ENCODE measurements at places on chromosomes 12 and 14. TPM values are rescaled to one million over a fixed set of nuclear protein-coding genes. Genes with fewer than 3 reads are reported as not detected.
A peak's percentile ranks its signal among the peaks of the same experiment; 100 is the strongest.

The AKT1 gene
- total RNA-seq = 186 TPM

The ETNK1 gene
- 69.7 TPM for total RNA-seq

GRCh38 chr14:102943454-102943853 lies 21.0 kb downstream of the AMN start:
- peaks cover 84% of the 10 kb centered on the region for H3K36me3 ChIP-seq
- no peak for DNase-seq
- H3K4me3 ChIP-seq = no peak overlapping the region
- H3K27ac ChIP-seq = no peak overlapping the region
- H3K27me3 ChIP-seq = no peaks in the 10 kb centered on the region

DNA sequence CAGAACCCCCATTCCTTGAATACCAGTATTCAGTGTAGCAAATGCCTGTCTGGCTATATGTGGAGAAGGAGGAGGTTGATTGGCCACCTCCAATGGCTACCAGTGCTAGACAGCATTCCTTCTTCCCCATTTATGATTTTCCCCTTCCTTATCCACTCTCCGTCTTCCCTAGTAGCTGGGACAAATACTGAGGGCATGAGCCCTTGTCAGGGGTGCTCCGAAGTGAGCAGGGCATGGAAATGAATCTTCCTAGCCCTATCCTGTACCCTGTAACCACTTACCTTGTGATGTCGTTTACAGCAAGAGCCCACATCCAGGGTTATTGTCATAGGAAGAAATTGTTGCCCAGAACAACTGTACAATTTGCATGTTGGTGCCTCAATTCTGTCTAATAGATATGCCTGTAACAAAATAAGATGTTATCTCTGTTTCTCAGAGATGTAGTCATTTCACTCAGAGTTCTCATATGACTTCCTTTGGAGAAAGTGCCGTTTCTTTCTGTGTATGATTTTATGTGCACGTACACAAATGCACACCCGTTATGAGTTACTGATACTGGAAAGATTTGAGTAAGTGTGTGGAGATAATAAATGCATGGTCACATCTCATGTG lies 423.7 kb downstream of the EGLN3 start:
- no peak overlapping the region for H3K27ac ChIP-seq
- H3K4me3 ChIP-seq = no peak overlapping the region
- no peaks in the 10 kb centered on the region for H3K36me3 ChIP-seq
- H3K4me1 ChIP-seq = no peaks in the 10 kb centered on the region
- no peak for DNase-seq
- no peaks in the 10 kb centered on the region for H3K27me3 ChIP-seq

- H3K4me3 ChIP-seq = no peak overlapping the region
- no peaks in the 10 kb centered on the region for H3K36me3 ChIP-seq
- DNase-seq = no peak
- H3K27ac ChIP-seq = no peak overlapping the region
These were observed 604.5 kb downstream of the VRK1 start for GRCh38 chr14:97401714-97402113.

The BDKRB2 gene
- total RNA-seq = 0.78 TPM

GRCh38 chr14:59870277-59871165 lies at the start of gene RTN1:
TSS of gene RTN1 (minus strand) at chr14:59870776. CDS start at chr14:59870630, 146 bp downstream.
- peak within 1 kb of the TSS; percentile 65 for H3K27ac ChIP-seq
- peak; percentile 93 for DNase-seq

- H3K27ac ChIP-seq = peak overlapping the region; percentile 70
- no peak overlapping the region for H3K4me3 ChIP-seq
- no peaks in the 10 kb centered on the region for H3K27me3 ChIP-seq
- no peak for DNase-seq
- H3K4me1 ChIP-seq = peaks cover 62% of the 10 kb centered on the region
These were observed 6.4 kb upstream of the GPR68 start for GRCh38 chr14:91250912-91251311.

DNA sequence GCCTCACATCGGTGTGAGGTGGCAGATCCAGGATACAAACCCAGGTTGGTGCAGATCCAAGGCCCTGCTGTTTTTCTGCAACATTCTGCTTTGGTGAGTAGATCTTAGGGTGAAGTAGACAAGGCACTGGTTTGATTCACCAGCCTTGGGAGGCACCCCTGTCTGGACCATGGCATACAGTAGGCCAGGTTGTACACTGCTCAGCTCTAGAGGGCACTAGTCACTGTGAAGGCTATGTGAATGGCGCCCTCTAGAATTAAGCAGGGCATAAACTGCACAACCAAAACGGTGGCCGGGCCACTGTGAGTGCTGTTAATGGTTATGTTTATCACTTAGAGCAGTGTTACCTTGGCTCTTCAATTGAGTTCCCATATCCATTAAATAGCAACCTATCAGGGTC lies 280.6 kb upstream of the PWP1 start:
- no peak overlapping the region for H3K27ac ChIP-seq
- no peaks in the 10 kb centered on the region for H3K4me1 ChIP-seq
- H3K27me3 ChIP-seq = no peaks in the 10 kb centered on the region
- no peak for DNase-seq
- H3K4me3 ChIP-seq = no peak overlapping the region
- H3K36me3 ChIP-seq = no peaks in the 10 kb centered on the region

GRCh38 chr14:80554139-80554538 lies 342.8 kb upstream of the DIO2 start:
- H3K4me3 ChIP-seq = no peak overlapping the region
- no peaks in the 10 kb centered on the region for H3K36me3 ChIP-seq
- no peaks in the 10 kb centered on the region for H3K27me3 ChIP-seq
- no peak overlapping the region for H3K27ac ChIP-seq
- DNase-seq = no peak

The C12orf50 gene
- not detected for total RNA-seq

DNA sequence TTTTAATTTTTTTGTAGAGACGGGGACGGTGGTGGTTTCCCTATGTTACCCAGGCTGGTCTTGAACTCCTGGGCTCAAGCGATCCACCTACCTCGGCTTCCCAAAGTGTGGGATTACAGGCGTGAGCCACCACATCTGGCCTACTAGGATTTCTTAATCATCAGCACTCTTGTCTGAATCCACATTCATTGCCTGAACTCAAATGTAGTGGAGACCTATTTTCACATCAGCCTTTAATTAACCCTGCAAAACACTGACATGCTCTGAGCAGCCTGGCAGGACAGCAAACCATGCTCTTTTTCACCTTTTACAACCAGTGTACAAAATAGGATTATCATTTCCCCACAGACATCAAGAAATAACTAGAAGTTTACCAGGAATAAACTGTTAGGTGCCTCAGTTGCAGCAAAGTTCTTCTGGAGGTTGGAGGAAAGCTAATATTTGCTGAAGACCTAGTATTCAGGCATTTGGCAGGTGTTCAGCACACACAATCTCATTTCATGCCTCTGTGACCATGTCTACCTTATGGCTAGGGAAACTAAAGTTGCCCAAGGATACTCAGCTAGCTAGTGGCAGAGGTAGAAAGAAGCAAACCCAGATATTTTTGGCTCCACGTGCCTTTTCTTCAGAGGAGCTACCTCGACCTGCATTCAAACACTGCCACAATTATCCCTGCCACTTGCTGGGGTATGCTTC lies 37.7 kb downstream of the CFL2 start:
- no peak overlapping the region for H3K27ac ChIP-seq
- H3K27me3 ChIP-seq = no peaks in the 10 kb centered on the region
- DNase-seq = no peak
- no peak overlapping the region for H3K4me3 ChIP-seq

DNA sequence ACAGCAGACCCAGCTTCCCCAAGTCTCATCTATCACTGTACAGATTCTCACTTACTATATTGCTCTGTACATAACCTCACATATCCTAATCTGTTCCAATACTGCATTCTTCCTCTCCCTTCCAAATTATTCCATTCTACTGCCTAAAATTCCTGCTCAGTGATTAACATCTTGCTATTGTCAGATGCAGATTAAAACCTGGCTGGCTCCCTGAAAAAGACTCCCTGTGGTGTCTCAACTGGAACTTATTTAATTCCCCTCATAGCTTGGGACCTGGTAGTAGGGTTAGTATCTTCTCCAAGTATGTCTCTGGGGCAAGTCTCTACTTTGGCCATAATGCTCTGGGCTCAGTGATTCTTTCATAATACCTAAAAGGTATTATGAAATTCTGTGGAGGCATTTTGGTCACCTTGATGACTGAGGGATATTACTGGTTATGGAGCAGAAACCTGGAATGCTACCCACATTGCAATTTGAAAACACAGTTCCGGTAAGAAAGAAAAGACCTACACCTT lies 55.8 kb downstream of the PAWR start:
- DNase-seq = no peak
- no peak overlapping the region for H3K27ac ChIP-seq
- peaks cover 12% of the 10 kb centered on the region for H3K4me1 ChIP-seq
- H3K4me3 ChIP-seq = no peak overlapping the region
- no peaks in the 10 kb centered on the region for H3K27me3 ChIP-seq

The EXOC3L4 gene
- 7.6 TPM for total RNA-seq

DNA sequence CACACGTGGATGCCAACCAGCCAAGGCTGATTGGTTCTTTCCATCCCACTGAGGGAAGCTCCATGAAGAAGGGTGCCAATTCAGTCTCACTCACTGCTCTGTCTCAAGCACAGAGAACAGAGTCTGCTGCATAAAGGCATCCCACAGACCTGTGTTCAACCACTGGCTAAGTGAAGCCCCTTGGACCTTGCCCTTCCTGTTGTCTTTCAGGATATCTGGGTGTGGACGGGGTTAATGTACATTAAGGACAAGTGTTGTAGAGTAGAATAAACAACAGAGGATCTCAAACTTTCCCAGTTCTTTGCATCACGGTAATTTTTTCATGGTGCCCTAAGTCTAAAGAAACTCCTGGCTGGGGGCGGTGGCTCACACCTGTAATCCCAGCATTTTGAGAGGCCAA lies 33.1 kb upstream of the GPATCH2L start:
- H3K27ac ChIP-seq = no peak overlapping the region
- no peaks in the 10 kb centered on the region for H3K27me3 ChIP-seq
- no peaks in the 10 kb centered on the region for H3K36me3 ChIP-seq
- H3K4me1 ChIP-seq = no peaks in the 10 kb centered on the region
- DNase-seq = no peak

The ACAD10 gene
- total RNA-seq = 28.7 TPM

The INSM2 gene
- total RNA-seq = 0.14 TPM

The PLEKHD1 gene
- total RNA-seq = 0.89 TPM

The B4GALNT3 gene
- 31.0 TPM for total RNA-seq

The SERPINA10 gene
- total RNA-seq = not detected

DNA sequence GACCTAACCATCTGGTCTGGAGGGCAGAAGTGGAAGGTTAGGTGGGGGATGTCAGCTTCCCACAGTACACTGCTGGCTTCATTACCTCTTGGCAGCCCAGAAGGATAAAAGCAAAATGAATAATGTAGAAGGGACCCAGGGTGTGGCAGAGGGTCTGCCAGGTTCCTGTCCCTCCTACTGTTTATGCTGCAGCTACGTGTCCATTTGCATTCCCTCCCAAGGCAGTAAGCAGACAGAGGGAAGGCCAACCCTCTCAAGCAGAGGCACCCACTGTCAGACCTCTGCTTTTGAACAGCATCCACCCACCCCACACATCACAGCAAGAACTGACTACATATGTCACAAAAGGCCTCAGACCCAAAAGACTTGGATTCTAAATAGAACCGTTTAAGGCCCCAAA lies 19.4 kb downstream of the MAX start:
- no peak overlapping the region for H3K4me3 ChIP-seq
- H3K27ac ChIP-seq = no peak overlapping the region
- H3K4me1 ChIP-seq = peaks cover 46% of the 10 kb centered on the region

GRCh38 chr12:119299130-119299529 lies 35.4 kb upstream of the CCDC60 start:
- no peak overlapping the region for H3K27ac ChIP-seq
- no peaks in the 10 kb centered on the region for H3K27me3 ChIP-seq
- H3K4me3 ChIP-seq = no peak overlapping the region
- DNase-seq = no peak
- H3K36me3 ChIP-seq = no peaks in the 10 kb centered on the region
- no peaks in the 10 kb centered on the region for H3K4me1 ChIP-seq

GRCh38 chr12:115830633-115831032 lies 446.9 kb downstream of the MED13L start:
- no peaks in the 10 kb centered on the region for H3K27me3 ChIP-seq
- H3K4me3 ChIP-seq = no peak overlapping the region
- no peak overlapping the region for H3K27ac ChIP-seq
- no peak for DNase-seq
- H3K36me3 ChIP-seq = no peaks in the 10 kb centered on the region
- H3K4me1 ChIP-seq = no peaks in the 10 kb centered on the region

DNA sequence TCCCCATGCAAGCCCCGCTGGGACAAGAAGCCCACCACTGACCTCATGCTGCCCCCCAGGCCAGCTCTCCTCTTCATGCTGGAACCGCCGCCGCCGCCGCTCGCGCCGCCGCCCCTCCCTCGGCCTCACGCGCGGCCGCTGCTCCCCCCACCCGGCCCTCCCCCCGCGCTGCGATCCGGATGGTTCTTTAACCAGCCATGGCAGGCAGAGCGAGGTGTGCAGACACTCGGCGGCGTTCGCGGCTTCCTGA lies at the start of gene DCAF5:
DCAF5 (minus strand) TSS at position 218 of the 250 bp plus-strand sequence; CDS start at position 77, 141 bp downstream.
- no peaks in the 10 kb centered on the region for H3K27me3 ChIP-seq
- no peak for DNase-seq
- peak within 1 kb of the TSS; percentile 96 for H3K27ac ChIP-seq
- H3K4me3 ChIP-seq = peak within 1 kb of the TSS; percentile 95
- peaks cover 2% of the 10 kb centered on the region for H3K36me3 ChIP-seq
- peaks cover 33% of the 10 kb centered on the region for H3K4me1 ChIP-seq

DNA sequence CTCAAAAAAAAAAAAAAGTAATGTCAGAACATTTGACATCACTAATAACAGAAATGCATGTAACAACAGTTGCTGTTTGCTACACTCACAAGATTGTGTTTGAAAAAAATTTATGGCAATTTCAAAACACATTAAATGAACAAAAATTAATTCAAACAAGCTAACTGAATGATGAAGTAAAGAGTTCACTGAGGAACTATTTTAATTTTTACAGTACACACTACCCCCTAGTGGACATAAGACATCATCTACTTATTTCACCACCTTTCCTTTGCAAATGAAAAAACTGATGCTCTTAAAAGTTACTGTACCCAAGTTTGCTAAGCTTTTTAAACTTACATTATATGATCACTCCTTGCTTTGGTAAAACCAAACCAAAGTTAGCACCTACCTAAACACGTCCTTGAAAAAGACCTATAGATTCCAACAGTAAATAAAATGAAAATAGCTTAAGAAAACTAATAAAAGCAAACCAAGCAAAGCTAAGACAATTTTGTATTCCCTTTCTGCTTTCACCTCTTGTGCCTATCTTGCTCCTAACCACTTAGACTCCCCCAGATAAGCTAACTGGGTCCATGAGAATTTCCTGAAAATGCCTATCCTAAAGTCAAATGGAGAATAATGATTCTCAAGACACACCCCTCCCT lies 22.2 kb downstream of the UBE2N start:
- H3K27me3 ChIP-seq = no peaks in the 10 kb centered on the region
- DNase-seq = no peak
- H3K27ac ChIP-seq = no peak overlapping the region
- H3K4me3 ChIP-seq = no peak overlapping the region

- no peak for DNase-seq
- H3K4me3 ChIP-seq = no peak overlapping the region
- no peak overlapping the region for H3K27ac ChIP-seq
These were observed 14.0 kb downstream of the CRY1 start for GRCh38 chr12:107079172-107080011.

GRCh38 chr14:101790232-101790631 lies 28.7 kb downstream of the PPP2R5C start:
- DNase-seq = no peak
- H3K27me3 ChIP-seq = no peaks in the 10 kb centered on the region
- no peaks in the 10 kb centered on the region for H3K36me3 ChIP-seq

Data from upper lobe of left lung (tissue), 6 donors.